ENCODE measurements at places on chromosomes 5 and 9.

DNA sequence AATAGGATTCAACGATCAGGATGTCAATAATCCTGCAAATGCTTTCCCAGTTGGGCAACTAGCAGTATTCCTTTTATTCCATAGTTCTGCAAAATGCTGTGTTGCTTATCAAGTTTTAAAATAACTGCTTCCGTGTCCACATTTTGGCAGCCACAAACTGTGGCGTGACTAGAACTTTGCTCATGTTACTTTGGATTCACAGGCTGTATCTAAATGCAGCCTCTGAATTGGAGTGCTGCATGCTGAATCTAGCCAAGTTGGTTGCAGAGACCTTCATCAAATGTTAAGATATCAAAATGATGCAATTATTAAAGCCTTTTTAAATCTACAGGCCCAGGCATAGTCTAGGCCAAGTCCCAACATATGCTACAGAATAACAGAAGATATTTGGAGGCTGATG lies 249.2 kb downstream of the NR2F1-AS1 start:
- DNase-seq = no peak

- no peak for DNase-seq
These were observed 84.3 kb upstream of the SHB start for GRCh38 chr9:38153152-38153909.

DNA sequence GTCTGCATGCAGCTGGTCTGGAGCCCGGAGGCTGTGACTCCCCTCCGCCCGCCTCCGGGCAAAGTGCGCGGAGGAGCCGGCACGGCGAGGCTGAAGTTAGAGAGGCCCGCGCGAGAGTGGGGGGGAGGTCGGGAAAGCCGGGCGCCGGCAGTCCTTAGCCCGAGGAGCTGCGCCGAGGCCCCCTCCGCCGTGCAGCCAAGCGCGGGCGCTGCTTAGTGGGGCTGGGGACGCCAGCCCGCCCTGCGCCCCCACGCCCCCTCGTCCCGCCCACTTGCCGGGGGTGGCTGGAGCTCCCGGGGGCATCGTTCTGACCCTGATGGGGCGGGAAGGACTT lies 403 bp downstream of the NINJ1 start:
- peak; percentile 86 for DNase-seq

GRCh38 chr5:100970646-100971255 lies 67.7 kb upstream of the ST8SIA4 start:
- no peak for DNase-seq

GRCh38 chr9:68974431-68974830 lies 39.5 kb downstream of the PRKACG start:
- DNase-seq = no peak

Data from GM19239 (cell line).